HFFc6 (cell line): ENCODE measurements at places on chromosomes 11 and 22.

- no peak for DNase-seq
These were observed 221.2 kb downstream of the SBF2 start for GRCh38 chr11:10072841-10073240.

GRCh38 chr11:11349870-11350337 is 3.1 kb downstream of the CSNK2A3 start:
- peak; percentile 61 for DNase-seq

DNA sequence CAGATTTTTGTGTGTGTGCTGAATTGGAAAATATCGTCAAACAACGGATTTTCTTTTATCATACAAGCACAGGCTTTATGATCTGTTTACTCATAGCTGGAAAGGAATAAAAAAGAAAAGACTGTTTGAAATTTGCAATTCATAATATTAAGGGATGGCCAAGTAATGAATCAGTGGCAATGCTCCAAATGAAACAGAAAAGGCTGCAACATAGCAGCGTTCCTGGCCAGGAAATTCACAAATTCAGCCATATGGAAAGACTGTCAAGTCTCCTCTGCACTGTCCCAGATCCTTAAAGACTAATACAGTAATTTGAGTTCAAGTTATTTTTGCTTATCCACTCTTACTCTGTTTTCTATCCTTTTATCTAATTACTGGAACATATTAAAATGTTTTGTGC is 98.2 kb downstream of the MSANTD4 start:
- peak; percentile 6 for DNase-seq

- DNase-seq: no peak
These were observed 1101.9 kb upstream of the TENM4 start for GRCh38 chr11:80542704-80543103.

DNA sequence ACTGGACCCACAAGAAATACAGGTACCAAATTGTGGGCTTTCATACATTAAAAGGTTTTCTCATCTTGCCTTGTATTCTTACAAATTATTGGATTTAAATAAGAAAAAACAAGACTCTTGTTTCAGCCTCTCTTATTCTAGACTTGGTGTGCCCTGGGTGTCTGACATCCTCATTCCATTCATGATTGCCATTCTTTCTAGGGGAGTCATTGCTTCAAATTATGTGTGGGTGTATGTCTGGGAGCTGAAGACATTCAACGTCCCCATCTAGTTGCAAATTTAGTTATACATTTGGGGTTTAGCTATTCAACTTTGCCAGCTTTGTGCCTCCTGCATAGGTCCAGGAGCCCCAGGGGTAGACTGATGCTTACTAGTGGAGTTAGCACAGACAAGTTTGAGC is 18.1 kb downstream of the MAML2 start:
- DNase-seq: peak; percentile 73

DNA sequence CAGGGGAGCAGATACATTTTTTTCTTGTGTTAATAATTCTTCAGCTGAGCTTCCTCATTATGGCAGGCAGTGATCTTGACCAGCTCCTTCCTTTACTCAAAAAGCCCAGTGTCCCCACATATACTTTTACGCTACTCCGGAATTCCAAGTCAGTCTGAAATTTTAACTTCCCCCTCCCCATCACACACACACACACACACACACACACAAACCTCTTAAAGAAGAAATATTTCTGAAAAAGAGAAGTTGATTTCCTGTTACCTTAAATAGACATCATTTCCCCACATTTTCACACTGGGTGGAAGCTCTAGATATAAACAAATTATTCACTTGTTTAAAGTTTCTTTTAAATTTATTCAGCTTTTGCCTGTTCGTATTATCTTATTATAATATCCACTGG is 113.9 kb downstream of the DBX1 start:
- no peak for DNase-seq

DNA sequence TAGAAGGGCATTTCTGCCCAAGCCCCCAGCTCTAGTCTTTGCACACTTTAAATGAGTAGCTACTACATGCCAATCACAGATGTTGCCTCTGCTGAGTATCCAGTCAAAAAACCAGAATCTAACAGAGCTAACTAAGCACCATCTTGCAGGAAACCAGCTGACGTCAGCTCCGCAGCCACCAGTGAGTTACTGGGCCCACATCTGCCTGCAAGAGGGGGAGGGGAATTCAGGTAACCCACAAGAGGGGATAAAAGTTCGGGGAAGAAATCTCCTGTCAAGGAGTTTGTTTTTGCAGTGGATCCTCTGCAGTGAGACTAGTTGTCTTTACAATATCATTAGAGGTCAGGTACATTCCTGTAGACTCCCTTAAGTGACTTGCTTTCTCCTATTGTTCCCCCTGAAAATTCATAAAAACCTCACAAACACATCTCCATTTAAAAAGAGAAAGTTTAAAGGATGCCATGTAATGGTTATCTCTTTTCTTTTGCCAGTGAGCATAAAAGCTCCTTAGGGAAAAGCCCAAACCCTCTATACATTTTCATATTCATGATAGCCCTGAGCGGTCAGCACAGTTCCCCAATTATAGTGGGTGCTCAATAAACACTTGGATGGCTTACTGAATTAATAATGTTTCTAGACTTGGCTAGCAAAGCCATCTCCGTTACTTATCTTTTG is 9.3 kb downstream of the CD44 start:
- no peak for DNase-seq

GRCh38 chr11:7604331-7604955 is 68.9 kb downstream of the CYB5R2 start:
- no peak for DNase-seq

- DNase-seq: no peak
These were observed 3.1 kb downstream of the AP1B1 start for GRCh38 chr22:29385151-29385704.

GRCh38 chr11:62682518-62682917 is 3.6 kb upstream of the UBXN1 start:
- DNase-seq: no peak

GRCh38 chr11:17073370-17074027 is 4.0 kb downstream of the RPS13 start:
- DNase-seq: no peak

DNA sequence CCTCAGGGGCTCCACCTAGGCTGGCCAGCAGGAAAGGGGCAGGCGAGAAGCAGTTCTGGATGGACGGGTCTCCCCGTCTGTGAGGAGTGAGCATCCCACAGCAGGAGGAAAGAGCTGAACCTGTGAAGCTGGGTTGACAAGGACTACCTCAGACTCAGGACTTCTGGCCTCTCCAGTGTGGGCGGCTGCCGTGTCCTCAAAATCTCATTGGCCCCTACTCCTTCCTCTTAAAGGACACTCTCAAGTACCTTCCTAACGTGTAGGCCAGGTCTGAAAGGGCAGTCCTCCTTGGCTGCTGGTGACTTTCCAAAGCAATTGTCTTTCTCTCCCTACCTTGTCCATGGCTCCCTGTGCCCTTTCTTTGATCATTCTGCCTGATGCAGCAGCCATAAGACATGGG is 107.0 kb upstream of the AKIP1 start:
- DNase-seq: no peak

- DNase-seq: no peak
These were observed 1.1 kb downstream of the RBFOX2 start for GRCh38 chr22:36027579-36027934.

- DNase-seq: no peak
These were observed 353.7 kb downstream of the INSC start for GRCh38 chr11:15468466-15468865.

- no peak for DNase-seq
These were observed 119.5 kb upstream of the NARS2 start for GRCh38 chr11:78694152-78694551.

DNA sequence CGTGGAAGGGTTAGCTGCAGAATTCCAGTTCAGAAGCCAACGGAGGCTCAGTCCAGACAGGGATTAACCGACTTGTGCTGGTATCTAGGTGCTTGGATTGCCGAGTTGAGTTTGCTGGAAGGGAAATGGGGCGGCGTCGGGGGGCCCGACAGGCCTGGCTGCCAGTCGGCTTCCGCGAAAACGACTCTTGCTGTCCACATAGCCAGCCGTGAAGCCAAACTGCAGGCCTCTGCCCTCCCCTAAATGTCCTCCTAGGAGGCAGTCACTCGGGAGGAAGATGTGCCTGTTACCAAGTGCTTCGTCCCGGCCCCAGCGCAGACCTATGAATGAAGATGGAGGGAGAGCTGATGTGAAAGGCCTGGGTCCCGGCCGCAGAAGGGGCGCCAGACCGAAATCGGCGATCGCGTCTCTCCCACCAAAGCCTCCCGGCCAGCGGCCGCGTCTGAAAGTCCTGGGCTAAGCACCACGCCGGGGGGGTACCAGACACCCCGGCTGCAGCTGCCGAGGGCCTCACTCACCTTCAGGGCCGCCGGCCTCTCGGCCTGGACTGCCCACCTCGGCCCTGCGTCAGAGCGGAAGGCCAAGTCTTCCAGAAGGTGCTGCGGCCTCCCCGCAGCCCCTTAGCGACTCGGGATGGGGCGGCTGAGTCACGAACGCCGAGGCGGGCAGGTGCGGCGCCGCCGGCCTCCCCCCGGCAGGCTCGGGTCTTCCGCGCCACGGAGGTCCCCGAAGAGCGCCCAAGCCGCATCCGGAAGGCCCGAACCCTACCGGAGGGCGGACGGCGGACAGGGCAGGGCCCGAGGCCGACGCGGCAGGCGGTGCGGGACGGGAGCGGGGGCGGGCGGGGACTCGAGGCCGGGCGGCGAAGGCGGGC is 7.5 kb downstream of the DPAGT1 start:
- DNase-seq: no peak

GRCh38 chr22:44325718-44326490 is 13.2 kb upstream of the SHISAL1 start:
- DNase-seq: peak; percentile 5

DNA sequence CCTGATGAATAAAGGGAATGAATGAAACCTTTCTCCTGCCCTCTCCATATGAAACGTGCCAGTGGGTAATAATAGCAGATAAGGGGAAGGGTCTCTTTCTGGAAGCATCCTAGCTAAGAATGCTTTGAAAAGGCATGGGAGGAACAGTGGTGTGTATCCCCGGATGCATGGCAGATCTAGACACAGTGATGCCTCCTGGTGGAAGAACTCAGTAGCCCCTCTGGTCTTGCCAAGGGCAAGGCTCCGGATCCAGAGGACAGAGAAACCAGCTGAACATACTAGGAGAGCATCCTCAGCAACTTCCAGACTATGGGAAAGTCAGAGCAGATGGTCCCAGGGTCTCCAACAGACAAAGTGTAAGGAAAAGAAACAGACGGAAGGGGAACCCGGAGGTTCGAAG is 6.4 kb downstream of the BAIAP2L2 start:
- no peak for DNase-seq

DNA sequence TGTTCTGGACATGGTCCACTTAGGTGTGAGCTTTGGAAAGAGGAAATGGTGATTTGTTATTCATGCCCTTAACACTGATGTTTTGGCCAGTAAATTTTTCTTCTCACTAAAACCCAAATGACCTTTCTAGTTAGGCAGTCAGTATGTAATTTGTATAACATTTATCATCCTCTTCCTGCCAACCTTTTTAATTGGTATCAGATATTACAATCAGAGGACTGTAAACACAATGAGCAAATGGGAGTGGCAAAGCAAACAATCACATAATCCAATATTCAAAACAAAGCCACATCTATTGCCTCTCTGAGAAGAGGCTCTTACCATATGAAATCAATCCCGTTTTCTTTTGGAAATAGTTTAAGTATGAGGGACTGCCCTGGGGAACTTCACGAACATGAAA is 49.1 kb downstream of the BBOX1 start:
- DNase-seq: no peak

DNA sequence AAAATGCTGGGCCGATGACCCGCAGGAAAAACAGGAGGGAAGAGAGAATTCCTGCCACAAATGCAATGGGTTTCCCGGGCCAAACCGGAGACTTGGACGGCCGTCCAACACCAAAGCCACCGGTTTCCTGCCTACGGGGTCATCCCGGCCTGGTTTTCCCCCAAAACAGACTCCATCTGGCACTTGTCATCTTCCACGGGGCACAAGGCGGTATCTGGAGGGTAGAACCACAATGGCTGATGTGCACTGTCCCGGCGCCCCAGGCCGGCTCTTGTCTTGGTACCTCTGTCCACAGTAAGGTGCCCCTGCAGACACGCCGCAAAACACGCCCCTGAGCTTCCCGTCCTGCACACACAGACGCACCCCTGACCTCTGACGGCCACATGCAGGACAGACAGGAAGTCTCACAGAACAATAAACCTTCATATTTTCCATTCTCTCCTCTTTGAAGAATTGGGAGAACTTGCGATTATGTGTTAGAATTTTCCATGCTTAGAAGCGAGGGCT is 20.1 kb downstream of the CELSR1 start:
- DNase-seq: no peak

GRCh38 chr11:41826085-41826484 is 366.6 kb upstream of the LRRC4C start:
- DNase-seq: no peak

GRCh38 chr11:116193321-116194131 is 579.3 kb downstream of the BUD13 start:
- DNase-seq: no peak

DNA sequence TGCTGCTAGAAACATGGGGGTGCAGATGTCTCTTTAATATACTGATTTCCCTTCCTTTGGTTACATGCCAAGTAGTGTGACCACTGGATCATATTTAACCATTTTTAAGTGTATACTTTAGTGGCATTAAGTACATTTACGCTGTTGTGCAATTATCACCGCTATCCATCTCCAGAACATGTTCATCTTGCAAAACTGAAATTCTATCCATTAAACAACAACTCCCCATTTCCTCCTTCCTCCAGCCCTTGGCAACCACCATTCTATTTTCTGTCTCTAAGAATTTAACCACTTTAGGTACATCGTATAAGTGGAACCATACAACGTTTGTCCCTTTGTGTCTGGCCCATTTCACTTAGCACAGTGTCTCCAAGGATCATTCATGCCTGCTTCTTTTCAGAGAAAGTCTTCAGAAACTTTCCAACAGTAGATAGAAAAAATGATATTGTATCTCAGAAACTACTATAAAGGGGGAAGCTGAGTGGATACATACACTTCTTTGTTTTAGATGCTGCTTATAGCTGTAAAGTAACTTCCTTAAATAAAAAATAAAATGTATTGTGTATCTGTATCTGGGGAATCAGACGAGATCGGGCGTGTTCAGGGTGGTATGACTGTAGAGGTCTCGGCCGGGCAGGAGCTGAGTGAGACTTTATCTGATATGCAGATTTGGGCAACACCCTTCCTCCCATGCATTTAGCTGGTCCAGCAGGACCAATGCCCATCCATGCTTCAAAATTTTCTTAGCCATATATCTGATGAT is 44.6 kb upstream of the ZBED5 start:
- no peak for DNase-seq

DNA sequence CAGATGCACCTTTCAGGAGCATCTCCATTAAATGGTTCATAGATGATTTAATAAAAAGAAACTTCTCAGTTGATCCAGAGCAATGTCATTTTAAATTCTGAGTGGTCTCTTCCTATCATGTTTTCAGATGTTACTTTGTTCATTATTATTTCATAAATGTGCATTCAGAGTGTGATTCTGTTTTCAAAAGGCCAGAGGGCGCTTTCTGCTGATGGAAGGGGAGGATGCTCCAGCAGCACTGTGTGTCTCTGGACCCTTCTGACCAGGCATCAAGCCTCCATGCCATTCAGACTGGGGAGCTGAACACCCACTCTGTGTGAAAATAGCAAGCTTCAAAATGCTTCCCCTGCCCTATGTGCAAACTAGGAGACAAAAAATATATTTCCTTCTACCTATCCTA is 23.9 kb upstream of the CRTAM start:
- no peak for DNase-seq

GRCh38 chr11:15146271-15147003 is 31.7 kb downstream of the INSC start:
- peak; percentile 53 for DNase-seq
